Testis (tissue), 5 donors: ENCODE measurements at places on chromosomes 7 and 10. TPM values are rescaled to one million over a fixed set of nuclear protein-coding genes. Genes with fewer than 3 reads are reported as not detected.

DNA sequence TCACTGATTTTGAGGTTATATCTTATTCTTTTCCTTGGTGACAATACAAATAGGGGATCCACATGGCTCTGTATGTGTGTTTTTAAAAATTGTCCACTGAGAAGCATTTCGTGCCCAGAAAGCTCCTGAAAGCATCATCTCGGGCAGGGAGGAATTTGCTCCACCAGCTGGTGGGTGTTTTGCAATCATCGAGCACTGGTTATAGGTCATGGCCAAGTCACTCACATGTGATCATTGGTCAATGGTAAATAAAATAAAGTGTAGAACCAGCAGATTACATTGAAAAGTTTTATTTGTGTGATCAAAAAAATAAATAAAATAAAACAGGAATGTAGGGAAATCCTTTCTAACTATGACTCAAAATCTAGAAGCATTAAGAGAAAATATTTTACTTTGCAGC is 23.0 kb upstream of the SNX13 start:
- no peak for DNase-seq

The PTPN20 gene
- 20.9 TPM for total RNA-seq

GRCh38 chr10:18474118-18474455 is 177.3 kb downstream of the NSUN6 start:
- peak; percentile 20 for DNase-seq

The COA1 gene
- total RNA-seq: 75.7 TPM

GRCh38 chr10:23742368-23742767 is 303.5 kb downstream of the OTUD1 start:
- no peak for DNase-seq

DNA sequence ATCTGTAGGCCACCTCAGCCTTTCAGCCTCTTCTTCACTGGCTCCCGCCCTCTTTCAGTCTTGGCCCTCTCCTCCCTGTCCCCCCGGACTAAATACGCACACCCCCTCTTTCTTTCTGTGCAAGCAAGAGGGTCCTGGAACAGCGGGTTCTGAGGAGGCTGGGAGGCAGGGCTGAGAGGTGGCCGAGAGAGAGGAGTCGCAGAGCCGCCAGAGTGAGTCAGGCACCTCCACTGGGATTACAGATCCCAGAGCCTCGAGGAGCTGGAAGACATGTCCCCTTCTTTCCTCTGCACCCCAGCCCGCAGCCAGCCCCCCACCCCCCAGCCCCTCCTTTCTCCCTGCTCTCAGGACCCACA is 182 bp downstream of the CCDC136 start:
- no peak for DNase-seq

The PRF1 gene
- 0.55 TPM for total RNA-seq

The NCF1 gene
- 2.1 TPM for total RNA-seq

DNA sequence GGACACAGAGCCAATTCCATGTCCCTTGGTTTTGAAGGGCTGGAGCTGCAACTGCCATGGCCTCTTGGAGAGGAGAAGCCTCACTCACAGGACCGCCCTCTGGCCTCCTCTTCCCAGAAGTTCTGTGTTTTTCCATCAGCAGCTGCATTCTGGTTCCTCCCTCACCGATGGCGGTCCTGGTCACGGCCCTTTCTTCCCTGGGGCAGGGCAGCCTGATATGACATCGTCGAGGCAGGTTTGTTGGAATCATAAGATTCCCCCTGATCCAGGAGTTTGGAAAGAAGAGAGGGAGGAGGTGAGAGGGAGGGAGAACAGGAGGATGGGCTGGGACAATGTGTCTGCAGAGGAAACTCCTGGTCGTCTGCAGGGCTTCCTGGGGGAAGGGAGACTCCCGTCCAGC is 82.7 kb upstream of the PDZD8 start:
- DNase-seq: no peak

- DNase-seq: no peak
These were observed 3.0 kb downstream of the VOPP1 start for GRCh38 chr7:55569269-55569663.

DNA sequence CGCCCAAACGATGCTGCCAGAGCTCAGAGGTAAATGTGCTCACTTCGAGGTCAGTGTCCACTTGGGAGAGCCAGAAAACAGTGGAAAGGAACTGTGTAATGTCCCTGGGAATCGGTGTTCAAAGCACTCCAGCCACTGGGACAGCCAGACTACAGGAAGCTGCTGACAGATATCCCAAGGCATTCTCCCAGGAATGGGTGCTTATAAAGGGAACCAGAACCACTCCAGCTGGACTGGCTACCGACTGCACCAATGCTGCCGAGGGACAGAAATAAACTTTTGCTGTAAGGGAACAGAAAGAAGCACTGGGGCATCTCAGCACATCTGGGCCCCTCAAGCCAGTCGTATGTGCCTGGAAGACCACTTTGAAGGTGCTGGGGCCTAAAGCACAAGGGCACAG is 76.7 kb downstream of the ATXN7L1 start:
- DNase-seq: no peak

GRCh38 chr7:95589766-95590165 is 6.5 kb downstream of the PDK4 start:
- DNase-seq: no peak

GRCh38 chr10:124621637-124622036 is 122.5 kb downstream of the FAM53B start:
- no peak for DNase-seq

- DNase-seq: no peak
These were observed 514.7 kb downstream of the RPS24 start for GRCh38 chr10:78548369-78548768.

- DNase-seq: no peak
These were observed 29.1 kb upstream of the NRBF2 start for GRCh38 chr10:63103971-63104409.

GRCh38 chr10:107418085-107418806 is 253.7 kb upstream of the SORCS1 start:
- DNase-seq: no peak

The GPR26 gene
- 0.31 TPM for total RNA-seq

The CYP26C1 gene
- total RNA-seq: 0.68 TPM

GRCh38 chr7:66654275-66655112 is 25.8 kb downstream of the KCTD7 start:
- peak; percentile 98 for DNase-seq

DNA sequence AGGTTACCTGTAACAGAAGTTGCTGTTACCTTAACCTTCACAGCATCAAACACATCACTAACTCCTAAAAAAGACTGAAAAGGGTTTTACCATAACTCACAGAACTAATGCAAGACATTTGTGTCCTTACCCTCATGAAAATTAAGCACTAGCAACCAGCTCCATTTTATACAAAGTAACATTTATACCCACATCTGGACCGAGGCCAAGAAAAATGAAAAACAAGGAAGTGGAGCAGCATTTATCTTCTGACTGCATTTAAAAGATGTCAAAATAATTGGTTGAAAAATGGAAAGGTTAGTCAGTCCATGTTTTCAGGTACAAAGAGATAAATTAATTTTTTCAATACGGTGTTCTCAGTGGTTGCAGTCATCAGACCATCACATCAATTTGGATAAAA is 3.1 kb upstream of the RBP4 start:
- no peak for DNase-seq

The DYNC1I1 gene
- total RNA-seq: 5.0 TPM

- DNase-seq: no peak
These were observed 352.8 kb downstream of the KCNMA1 start for GRCh38 chr10:77284797-77285196.

- DNase-seq: no peak
These were observed 44.6 kb downstream of the HGF start for GRCh38 chr7:81725003-81725811.

- no peak for DNase-seq
These were observed 19.8 kb upstream of the FAM133B start for GRCh38 chr7:92609921-92610518.
